ENCODE measurements at places on chromosomes 5 and 9.

DNA sequence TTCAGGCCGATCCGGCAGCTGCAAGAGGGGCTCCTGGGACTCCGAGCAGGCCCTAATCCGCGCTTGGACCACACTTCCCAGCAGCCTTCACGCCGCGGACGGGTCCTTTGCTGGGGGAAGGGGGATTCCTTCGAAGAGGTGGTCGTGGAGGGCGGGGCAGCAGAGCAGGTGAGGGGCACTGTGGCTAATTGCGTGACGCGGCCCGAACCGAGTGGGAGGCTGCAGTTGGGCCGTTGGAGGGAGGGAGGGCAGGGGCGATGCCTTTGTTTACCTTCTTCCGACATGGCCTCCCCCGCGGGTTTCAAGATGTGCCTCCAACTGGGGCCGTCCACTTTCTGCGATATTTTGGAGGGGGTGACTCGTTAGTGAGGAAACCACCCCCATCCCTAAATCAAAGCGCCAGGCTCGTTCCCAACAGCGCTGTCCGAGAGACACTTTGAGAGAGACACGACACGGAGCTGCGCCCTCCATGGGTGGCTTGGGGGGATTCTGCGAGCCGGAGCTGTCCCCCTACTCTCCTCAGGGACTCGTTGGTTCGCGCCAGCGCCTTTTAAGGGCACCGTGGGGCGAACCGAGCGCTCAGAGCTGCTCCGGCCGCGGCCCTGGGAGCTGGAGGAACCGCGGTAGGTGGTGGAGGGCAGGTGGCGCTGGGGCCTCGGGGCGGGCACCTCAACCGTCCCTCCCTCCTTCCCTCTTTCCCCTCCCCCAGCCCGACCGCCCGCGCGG is at the start of gene FAM53C:
Gene FAM53C, plus strand, starts transcription at position 582 of the 726 bp plus-strand sequence. CDS start 3,070 bp downstream, outside the sequence.
- DNase-seq: peak; percentile 98

- no peak for DNase-seq
These were observed 552.1 kb upstream of the CDH9 start for GRCh38 chr5:27590503-27590902.

DNA sequence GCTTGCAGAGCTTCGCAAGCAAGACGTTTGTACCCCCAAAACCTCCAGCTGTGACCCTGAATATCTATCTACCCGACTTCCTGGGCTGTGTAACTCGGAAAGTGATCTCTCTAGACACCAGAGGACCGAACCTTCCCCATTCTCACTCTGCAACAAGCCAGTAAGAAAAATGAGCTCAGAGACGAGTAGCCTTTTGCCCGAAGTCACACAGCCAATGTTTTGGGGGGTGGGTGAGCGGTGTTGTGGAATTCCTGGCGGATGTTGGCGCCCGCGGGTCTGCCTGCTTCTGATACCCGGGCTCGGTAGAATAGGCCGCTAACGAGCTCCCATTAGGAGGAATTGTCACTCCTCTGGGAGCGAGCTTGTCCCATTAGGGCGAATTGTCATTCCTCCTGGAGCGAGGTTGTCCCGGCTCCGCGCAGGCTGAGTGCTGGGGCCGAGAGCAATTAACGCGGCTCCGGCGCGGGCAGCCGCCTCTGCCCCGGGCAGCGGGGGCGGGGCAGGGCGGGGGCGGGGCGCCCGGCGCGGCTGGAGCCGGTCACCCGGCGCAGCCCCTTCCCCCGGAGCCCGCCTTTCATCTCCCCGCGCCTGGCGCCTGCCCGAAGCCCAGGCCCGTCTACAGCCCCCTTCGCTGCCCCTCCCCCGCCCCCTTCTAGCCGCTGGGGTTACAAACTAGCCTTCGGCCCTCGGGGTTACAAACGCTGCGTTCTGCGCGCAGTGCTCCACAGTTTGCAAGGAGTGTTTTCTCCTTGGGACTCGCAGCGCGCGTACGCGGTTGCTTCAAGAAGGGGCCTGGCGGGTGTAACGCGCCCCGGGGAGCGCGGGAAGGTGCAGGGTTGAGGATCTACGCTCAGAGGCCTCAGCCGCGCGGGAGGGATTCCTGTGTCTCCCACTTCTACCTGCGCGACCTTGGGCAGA is 3.5 kb upstream of the MSX2 start:
- no peak for DNase-seq

DNA sequence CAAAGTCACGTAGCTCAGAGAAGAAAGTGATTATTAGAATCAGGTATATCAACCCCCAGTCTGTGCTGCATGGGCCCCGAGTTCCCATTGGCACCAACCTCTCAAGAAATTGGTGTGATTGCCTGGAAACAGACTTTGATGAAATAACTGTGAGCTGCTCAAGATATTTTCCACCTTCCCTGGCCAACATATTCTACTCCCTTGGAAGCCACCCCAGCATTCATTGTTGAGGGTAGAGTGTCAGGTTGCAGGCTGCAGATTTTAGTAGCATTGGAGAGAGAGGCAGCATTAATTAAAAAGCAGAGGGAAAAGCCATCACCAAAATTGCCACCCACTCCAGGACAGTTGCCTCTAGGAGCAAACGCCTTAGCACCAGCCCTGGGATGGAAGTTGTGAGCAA is 154.2 kb upstream of the TNPO1 start:
- no peak for DNase-seq

GRCh38 chr5:14064841-14065240 is 78.3 kb upstream of the TRIO start:
- DNase-seq: no peak

DNA sequence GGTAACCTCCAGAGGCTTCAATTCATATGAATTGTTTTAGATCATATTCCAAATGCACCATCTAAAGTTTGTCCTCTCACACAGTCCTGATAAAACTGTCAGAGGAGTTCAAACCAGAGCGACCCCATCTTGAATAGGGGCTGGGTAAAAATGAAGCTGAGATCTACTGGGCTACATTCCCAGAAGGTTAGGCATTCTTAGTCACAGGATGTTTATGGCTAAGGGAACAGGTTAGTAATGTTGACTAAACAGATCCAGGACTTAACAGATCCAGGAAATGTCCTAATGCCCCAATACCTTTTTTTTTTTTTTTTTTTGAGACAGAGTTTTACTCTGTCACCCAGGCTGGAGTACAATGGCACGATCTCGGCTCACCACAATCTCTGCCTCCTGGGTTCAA is 192.6 kb upstream of the PRDM9 start:
- peak; percentile 53 for DNase-seq

DNA sequence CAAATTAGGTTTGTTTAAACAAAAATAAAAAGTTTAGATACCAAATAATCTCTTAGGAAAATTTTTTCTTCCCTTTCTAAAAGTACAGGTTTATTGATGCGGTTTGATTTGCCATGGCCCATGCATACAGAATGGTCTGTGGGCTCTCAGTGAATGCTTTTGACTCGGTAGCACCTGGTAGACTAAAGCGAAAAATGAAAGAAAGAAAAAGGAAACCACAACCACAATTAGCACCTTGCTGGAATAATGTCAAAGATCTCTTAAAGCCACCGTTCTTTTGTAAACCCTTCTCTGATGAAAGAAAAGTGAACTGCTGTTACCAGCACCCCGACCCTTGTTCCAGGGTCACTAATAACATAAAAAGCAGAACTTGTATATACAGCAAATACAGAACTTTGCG is 157.9 kb downstream of the NFIB start:
- no peak for DNase-seq

DNA sequence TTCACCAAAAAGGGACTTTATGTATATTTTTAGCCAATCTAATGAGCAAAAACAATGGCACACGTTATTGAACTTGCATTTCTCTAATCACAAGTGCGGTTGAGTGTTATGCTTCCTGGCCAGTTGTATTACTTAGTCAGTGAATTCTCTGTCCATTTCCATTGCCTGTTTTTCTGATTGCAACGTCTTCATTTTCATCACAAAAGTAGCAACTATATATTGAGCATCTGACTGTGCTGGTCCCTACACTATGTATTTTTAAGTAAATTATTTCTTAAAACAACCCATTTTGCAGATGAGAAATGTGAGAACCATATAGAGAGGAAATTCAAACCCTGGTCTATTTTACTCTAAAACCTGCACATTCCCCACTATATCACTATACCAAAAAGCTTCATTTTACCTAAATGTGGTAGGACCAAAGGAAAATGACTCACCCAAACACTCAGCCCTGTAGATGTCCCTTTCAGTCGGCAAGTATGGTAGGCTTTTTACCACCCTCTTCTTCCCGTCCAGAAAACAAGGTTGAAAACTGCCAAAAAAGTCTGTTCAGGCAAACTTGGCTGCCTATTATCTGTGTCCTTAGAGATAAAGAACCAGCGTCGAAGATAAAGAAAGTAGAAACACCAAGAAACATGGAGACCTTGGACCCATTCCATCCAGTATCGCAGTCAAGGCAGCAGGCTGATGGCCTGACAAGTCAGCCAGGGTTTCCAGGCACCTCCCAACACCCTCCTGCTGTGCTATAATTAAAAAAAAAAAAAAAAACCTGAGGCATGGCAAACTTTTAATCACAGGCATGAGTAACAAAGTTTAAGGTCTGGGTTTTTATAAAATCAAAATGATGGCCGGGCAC is 18.8 kb upstream of the FAM13B start:
- DNase-seq: no peak

- DNase-seq: no peak
These were observed 83.1 kb downstream of the COL27A1 start for GRCh38 chr9:114238472-114238871.

DNA sequence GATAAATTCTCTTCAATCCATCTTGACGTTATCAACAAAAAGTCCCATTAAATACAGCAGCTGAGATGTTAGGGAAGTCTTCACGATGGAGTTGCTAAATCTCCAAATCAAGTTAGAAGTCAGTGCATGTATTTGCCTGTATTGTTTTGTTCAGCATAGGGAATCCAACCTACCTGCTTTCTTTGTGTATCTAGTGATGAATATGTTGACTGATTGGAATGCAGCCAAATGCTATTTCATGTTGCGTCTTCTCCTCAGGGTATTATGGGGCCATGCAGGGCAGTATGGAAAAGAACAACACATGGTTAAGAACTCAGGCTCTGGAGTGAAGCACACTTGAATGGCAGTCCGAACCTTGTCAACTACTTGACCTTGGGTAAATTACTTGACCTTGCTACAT is 529.5 kb upstream of the ZNF462 start:
- peak; percentile 91 for DNase-seq

DNA sequence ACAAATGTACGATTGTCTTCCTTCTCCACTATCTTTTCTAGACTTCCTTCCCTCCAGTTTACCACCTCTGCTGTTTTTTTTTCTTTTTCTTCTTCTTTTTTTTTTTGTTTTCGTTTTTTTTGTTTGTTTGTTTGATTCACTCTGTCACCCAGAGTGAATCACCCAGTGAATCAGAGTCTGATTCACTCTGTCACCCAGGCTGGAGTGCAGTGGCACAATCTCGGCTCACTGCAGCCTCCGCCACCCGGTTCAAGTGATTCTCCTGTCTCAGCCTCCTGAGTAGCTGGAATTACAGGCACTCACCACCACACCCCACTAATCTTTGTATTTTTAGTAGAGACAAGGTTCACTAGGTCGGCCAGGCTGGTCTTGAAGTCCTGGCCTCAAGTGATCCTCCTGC is 375.7 kb downstream of the NTRK2 start:
- DNase-seq: no peak

DNA sequence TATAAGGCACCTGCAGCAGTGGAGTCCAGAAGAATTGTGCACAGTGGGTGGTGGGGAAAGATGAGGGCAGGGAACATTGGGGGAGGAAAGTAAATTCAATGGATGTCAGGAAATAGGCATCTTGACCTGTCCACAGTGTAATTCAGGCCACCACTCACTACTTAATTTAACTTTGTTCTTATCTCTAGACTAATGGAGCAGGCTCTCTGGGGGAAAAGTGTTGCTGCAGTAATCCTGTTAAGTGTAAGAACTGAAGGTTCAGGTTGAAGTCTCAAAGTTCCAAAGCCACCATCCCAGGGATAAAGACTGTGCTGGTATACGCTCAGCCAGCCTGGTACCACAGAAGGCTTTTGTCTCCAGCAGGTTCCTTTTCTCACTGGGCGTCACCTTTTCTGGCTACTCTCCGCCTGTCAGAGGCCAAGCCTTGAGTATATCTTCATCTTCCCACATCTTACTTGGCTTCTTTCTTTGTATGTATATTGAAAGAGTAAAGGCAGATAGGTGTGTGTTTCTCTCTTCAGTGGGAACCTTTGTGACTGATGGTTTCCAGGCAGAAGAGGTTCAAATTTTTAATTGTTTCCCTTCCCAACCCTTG is 150.9 kb upstream of the DMRT1 start:
- no peak for DNase-seq

GRCh38 chr5:54656261-54656728 is 138.7 kb downstream of the SNX18 start:
- DNase-seq: no peak

- no peak for DNase-seq
These were observed 201.7 kb downstream of the GADD45G start for GRCh38 chr9:89806371-89807100.

DNA sequence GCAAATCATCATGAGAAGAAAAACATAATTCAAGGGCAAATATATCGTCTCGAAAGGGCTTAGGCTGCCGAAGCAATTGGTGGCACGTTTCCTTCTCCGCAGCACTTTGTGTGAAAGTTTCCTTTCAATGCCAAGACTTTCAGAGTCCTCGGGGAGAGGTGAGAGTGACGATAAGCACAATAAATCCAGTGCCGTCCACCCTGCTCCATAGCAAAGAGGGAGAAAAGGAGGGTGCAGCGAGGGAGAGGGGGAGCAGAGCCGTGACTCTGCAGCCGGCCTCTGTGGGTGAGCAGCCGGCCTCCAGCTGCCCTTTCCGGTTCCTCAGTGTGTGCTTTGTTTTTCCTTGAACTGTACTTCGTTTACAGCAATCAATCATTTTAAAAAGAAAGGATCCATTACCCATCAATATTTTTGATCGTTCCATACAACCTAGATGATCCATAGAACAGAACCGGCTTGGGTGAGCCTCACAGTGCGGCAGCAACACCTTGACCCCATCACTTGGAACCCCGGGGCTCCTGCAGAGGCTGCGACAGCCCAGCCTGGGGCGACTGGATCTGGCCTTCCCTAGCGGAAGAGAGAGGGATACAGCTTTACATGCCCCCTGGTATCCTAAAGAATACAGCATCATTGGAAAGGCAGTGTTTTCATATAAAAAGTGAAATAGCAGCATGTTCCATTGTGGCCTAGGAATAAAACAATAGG is 247.0 kb upstream of the IRX4 start:
- DNase-seq: no peak

- DNase-seq: no peak
These were observed 140.7 kb upstream of the RANBP3L start for GRCh38 chr5:36442352-36442751.

GRCh38 chr9:134957945-134958227 is 40.2 kb upstream of the FCN1 start:
- DNase-seq: no peak

GRCh38 chr5:142609142-142609541 is 76.7 kb downstream of the FGF1 start:
- no peak for DNase-seq

Data from DMS53 (cell line).